Fibroblast of skin of back (primary cell): ENCODE measurements at places on chromosomes 5 and 9.

- no peak for DNase-seq
Observed at GRCh38 chr5:41967401-41967800, 42.3 kb downstream of the FBXO4 start.

- no peak for DNase-seq
Observed at GRCh38 chr9:132424857-132425674, 15.1 kb downstream of the CFAP77 start.

GRCh38 chr5:132459031-132459982 lies 31.3 kb downstream of the IRF1 start:
- DNase-seq = peak; percentile 86

DNA sequence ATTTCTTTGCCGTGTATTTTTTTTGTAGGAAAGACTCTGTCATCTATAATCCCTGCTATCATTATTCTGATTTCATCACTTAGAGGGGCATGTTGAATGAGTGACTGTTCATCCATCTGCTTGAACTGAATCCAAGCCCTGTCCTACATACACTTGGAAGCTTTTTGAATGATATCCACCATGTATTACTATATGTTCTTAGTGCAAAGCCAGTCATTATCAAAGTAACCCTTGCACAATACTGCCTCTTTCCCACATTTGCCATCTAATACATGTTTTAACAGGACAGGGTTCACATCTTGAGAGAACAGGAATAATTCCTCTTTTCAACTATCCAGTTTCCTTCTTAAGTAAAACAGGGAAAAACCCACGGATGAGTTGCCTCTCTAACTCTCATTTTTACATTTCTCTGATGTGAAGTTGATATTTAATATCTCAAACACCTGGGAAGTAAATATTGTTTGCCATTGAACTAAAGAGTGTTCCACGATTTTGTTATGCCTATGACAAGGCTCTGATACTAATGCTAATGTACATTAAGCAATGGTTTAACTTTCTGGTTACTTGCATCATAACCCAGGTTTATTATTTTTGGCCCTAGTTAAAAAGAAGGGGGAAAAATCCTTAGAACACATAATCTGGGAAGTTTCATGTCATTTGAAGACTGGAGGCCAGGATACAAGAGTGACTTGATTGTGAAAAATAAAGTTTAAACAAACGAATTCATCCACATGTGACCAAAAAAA lies 103.7 kb upstream of the TARS1 start:
- DNase-seq = no peak

GRCh38 chr5:134935711-134936602 lies 31.0 kb downstream of the PCBD2 start:
- DNase-seq = no peak

- DNase-seq = no peak
Observed at GRCh38 chr5:35665096-35665495, 47.4 kb downstream of the SPEF2 start.

DNA sequence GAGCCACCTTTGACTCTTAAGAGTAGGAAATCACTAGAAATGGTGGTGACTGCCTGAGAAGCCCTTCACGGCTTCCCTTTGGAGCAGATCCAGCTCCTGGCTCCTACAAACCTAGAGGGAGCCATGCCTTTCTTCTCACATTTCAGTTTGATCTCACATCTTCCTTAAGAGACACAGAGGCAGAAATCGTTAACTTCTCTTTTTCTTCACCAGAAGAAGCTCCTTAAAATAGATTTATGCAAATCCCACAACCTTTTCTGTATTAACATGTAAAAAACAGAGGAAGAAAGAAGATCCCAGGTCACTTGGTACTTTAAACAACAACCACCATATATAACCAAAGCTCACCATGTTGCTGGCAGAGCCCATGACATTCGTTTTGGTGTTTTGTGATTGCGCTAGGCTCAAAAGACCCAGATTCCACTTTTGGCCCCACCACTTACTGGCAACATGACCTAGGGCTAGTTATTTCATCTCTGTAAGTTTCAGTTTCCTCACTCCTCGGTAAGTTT lies 29.6 kb downstream of the PAX5 start:
- no peak for DNase-seq

GRCh38 chr5:11981986-11982385 lies 77.7 kb upstream of the CTNND2 start:
- DNase-seq = no peak

DNA sequence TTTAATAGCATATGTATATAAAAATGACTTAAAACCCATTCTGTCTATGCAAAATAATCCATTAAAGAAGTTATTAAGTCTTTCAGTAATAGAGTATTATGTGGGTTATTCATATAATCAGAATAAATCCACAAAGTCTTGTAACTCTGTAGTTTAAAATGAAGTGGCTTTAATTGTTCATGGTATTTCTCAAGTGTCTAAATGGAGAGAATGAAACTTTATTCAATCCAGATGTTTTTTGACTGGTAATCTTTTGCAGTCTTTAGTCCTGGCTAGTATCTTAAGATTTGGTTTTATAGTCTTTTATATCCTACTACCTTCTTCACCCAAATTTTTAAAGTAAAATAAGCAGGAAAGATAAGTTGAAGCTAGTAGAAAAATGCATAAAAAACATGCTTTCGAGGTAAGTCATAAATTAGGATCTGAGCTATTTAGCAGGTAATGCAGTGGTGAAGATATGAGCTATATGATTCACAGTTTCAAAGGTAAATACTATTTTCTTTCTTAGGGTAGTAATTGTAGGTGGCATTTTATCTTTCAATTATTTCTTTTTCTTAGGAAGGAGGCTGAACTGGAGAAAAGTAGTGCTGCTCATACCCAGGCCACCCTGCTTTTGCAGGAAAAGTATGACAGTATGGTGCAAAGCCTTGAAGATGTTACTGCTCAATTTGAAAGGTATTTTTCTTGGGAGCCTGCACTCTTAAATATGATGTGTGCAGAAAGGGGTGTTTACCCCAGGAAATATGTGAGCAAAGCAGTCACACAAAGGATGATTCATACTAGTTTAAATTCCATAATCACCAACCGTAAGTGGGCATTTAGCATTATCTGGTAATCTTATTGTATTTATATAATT lies 17.9 kb downstream of the HMMR start:
- DNase-seq = peak; percentile 52

GRCh38 chr9:136773386-136774044 lies 9.2 kb upstream of the LCN15 start:
- DNase-seq = peak; percentile 25

DNA sequence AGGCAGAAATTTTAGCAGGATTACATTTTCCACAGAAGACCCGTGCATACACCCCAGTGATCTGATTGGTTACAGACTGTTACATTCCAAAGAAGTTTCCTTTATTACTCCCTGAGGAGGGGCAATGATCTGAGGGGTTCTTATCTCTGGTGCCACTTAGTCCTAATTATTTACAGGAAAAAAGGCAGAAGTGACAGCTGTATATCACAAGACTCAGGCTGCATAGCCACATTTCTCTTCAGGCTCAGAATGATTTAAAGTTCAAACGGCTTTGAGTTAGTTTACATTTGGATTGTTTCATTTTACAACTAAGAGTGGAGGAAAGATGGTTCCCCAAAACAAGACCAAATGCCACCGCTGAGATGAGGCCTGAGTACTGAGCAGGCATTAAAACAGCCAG lies 17.3 kb downstream of the NAIF1 start:
- DNase-seq = no peak

DNA sequence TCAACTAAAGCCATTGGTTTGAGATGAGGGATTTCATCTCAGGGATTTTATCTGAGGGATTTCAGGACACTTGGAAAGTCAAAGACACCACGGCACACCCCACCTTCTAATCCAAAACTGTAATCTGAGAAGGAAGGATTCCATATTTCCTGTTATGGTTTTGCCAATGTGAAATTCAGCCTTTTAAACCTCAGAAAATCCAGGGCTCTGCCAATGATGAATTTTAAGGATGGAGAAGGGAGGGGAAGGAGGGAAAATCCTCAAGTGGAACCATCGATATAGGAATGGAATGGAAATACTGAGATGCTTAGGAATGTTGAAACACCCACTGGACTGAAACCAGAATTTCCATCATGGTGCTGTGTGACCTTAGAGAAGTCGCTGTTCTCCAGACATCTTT lies 5.3 kb downstream of the C1QTNF3 start:
- no peak for DNase-seq

DNA sequence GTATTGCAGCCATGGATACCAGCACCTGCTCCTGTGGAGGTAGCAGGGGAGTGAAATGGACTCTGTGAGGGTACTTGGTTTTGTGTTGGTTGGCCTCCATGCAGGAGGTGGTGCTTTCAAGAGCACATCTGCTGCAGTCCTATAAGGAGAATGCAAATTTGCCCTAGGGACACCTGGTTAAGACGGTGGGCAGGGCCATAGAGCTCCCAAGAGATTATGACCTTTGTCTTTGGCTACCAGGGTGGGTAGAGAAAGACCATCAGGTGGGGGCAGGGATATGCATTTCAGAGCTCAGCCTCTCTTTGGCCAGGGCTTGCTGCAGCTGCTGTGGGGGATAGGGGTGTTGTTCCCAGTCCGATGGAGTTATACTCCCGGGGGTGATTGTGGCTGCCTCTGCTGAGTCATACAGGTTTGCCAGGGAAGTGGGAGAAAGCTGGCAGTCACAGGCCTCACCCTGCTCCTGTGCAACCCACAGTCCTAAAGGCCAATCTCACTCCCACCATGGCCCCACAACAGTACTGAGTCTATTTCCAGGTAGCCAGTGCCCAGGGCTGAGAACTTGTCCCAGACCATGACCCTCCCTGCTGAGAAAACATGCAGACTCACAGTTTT lies 14.0 kb upstream of the PDLIM4 start:
- DNase-seq = no peak

- no peak for DNase-seq
Observed at GRCh38 chr5:122844136-122844909, 1.1 kb upstream of the SNX24 start.
